Tibial artery (tissue), 4 donors: ENCODE measurements at places on chromosomes 11 and 22.

- DNase-seq: no peak
These were observed 42.2 kb downstream of the POLD3 start for GRCh38 chr11:74634537-74634936.

GRCh38 chr11:107857550-107858216 lies 904 bp downstream of the SLC35F2 start:
- no peak for DNase-seq

DNA sequence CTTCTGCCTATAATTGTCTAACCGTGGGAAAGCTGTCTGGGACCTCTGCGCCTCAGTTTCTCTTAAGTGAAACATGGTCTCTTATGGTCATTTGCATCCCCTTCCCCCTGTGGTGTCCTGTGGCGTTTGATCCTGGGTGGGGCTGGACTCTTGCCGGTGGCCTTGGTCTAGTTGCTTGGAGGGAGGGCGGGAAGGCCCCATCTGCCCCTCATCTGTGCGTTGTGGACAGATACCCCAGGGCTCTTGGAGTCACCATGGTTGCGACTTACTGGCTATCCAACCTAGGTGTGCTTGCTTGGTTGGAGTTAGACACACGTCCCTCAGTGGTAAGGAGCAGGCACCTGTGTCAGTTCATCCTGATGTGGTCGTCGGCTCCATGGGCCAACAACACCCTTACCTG lies 15.2 kb downstream of the SHANK3 start:
- peak; percentile 57 for DNase-seq

DNA sequence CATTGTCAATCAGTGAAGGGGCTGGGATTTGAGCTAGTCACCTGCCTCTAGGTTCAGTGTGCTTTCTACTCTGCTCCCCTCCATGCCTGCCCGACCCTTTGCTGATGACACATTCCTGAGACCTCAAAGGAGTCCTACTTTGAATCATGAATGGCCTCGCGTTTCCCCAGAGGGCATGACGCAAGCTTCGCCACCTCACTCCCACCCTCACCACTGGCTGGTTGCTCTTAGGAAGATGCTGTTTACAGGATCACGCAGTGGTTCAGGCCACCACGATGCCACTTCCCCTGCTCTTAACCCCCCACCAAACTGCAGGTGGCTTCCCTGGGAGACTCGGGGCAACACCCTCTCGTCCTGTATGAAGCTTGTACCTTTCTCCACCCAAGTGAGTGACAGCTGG lies 62.9 kb upstream of the B3GAT1 start:
- no peak for DNase-seq

GRCh38 chr22:46379066-46379930 lies 43.8 kb downstream of the TRMU start:
- no peak for DNase-seq

DNA sequence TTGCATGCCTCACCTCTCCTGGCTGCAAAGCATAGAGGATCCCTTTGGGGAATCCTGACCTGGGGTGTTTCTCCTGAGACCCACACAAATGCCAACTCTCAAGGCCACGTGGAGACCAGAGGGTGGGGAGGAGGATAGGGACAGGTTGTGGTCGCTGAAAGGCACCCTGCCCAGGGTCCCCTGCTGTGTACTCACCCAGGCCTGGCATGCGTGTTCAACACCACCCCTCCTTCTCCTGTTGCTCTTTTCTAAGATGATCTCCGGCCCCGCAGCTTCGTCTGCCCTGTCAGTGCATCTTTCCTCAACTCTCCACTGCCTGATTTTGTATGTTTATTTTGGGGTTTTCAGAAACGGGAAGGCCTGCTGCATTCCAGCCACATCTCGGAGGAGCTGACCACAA lies 44.6 kb upstream of the PARVG start:
- no peak for DNase-seq

GRCh38 chr11:73210916-73211667 lies 7.0 kb upstream of the P2RY2 start:
- DNase-seq: no peak

GRCh38 chr11:113705871-113706655 lies at the start of gene TMPRSS5:
Gene TMPRSS5, minus strand, starts transcription at chr11:113706308. Its CDS starts 84 bp downstream, at chr11:113706224.
- no peak for DNase-seq

DNA sequence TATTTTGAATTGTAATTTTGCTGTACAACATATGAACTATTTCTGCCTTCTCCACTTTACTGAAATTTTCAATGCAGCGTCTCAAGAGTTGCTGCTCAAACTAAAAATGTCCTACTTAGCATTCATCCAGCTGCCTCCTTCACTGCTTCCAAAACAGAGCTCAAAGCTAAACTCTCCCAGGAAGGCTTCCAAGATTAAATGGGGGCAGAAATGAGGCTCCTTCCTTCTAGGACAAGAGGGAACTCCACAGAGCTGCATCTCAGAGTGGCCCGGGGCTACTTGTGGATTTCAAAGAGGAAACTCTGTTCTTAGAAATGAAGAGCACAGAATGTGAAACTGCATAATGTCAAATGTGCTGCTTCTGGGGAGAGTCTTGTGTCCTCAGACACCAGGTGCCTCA lies 295.9 kb upstream of the NCAM1 start:
- DNase-seq: no peak

DNA sequence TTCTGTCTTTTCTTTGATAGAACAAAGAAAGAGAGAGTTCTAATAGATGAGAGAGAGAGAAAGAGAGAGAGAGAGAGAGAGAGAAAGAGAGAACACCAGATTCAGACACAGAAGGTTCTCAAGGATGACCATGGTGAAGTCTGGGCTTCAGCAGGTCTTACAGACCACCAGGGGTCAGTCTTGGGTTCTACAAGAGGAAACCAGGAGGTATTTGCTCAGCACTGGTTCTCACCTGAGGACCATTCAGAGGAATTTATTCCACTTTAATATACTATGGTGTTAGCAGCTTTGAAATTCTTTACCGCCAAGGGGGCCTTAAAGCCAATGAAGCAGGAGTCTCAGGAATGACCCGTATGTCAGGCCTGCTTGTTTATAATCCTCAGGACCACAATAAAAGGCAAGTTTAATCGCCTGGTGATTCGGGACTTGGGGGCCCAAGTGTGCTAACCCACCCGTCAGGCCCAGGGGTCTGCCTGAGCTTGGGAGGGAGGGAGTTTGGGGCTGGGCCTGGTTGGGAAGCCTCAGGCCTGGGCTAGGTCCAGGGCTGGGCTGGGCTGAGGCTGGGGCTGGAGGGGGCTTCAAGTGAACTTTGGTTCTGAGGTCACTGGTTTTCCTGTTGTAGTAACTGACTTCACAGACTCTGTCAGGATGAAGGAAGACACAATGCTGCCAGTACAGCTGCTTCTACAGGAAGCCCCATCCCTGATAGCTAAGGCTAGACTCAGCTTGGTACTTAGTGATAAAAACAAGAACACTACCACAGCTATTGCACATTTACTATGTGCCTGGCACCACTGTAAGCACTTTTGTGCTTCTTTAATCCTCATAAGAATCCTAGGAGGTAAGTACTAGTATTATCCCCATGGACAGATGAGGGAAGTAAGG lies 179.2 kb upstream of the ZBED5 start:
- no peak for DNase-seq

GRCh38 chr11:38718049-38718448 lies 2120.0 kb upstream of the RAG2 start:
- no peak for DNase-seq

- DNase-seq: no peak
These were observed 32.2 kb downstream of the MMP20 start for GRCh38 chr11:102592634-102593581.

DNA sequence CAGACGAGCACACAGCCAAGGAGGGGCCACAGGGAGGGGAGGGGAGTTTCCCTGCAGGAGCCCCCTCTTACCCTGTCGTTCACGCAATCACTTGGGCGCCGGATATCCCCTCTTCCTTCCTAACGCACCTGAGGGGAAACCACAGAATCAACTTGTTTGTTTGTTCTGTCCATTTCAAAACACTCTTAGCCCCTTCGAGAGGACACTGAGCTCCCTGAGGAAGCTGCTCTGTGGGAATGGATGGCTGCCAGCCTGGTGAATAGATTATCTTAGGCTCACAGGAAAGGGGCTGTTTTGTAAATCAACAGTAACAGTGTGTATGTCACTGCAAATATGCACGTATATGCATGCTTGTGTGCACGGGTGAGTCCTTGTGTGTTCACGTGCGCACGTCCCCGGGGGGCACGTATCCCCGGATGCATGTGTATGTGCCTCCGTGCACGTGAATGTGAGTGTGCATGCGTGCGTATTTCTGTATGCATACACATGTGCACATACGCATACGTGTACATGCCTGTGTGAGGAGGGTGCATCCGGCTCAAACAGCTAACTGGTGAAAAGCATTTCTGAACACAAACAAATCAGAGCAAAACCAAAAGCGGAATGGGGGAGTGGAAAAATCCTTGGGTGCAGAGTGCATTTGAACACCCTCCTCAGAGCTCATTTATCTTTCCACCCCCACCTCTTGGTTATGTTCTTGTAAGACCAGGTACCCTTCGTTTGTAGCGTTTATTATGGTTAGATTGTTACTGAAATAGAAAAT lies 7.2 kb downstream of the ARSA start:
- DNase-seq: no peak

GRCh38 chr11:118908901-118909618 lies 16.7 kb downstream of the BCL9L start:
- DNase-seq: peak; percentile 94
